NCI-H524 treated with DMSO at 0.1 percent for 48 hours (cell line): ENCODE measurements at places on chromosomes 4 and X.

DNA sequence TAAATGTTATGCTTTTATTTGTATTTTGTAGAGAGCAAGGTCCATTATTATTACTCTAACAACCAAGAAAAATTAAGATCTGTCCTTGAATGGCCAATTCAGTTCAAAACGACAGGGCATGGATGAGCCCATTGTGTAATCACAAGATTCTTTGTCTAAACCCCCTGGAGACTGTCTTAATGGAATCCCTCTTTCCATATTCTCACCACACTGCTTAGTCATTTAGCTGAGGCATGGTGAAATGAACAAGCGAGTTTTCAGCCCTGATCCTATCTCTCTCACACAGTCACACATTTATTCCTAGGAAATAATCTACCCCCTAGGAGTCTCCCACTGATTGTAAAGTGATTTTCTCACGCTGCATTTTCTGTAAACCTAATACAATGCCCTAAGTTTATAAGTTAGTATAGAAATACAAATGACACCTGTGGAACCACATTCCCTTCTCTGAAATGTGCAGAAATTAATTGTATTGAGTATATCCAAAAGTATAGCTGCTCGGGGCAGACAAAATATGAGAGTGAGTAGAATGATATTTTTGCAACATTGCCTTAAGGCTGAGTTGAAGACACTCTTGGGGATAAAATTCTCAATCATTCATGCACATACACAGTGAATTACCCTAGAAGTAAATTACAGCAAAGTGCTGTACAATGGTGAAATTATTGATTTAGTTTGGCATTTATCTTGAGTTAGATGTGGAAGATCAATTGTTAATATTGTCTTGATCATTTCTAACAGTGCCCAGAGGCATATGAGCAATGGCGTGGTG, 119.7 kb upstream of the PCDH7 start:
- DNase-seq = no peak

DNA sequence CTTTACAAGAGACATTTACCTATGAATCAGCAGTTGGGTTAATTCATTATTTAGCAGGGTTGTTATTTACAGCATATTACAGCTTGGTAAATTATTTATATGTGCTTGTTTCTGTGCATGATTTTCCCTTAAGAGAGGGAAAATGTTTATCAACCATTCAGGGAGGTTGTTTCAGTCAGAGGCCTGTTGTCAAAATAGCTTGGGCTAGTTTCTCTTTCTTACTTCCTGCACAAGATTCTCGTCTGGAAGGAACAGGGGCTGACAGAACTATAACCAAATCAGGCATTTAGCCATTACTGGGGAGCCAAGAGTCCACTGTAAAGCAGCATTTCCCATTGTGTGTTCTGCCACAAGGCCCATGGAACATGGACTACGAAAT, 135.8 kb downstream of the HS6ST2 start:
- no peak for DNase-seq

GRCh38 chr4:155612074-155612473, 54.6 kb upstream of the GUCY1A1 start:
- DNase-seq = no peak

DNA sequence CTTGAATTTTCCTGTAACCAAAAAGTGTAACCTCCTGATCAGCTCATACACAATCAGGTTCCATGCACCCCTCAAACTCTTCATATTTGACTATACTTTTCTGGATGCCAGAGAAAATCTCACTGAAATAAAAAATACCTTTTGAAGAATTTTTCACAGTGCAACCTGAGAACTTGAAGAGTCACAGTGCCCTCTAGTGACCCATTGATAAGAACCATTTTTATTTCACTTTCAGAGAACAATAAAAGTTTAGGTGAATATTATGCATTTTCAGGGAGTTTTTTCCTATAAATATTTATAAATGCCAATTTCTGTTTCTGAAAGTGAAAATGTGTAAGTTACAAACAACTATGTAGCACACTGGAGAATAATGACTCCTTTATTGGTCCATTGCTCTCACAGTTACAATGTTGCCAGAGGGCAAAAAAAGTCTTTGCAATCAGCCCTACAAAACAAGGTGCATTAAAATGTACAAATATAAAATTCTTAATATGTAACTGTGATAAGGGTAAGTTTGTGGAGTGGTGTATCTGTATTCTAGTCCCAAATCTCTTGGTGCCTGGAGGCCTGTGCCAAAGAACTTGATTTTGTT, 153.6 kb upstream of the INTU start:
- no peak for DNase-seq

GRCh38 chrX:15188039-15188438, 81.8 kb downstream of the ASB9 start:
- DNase-seq = no peak

DNA sequence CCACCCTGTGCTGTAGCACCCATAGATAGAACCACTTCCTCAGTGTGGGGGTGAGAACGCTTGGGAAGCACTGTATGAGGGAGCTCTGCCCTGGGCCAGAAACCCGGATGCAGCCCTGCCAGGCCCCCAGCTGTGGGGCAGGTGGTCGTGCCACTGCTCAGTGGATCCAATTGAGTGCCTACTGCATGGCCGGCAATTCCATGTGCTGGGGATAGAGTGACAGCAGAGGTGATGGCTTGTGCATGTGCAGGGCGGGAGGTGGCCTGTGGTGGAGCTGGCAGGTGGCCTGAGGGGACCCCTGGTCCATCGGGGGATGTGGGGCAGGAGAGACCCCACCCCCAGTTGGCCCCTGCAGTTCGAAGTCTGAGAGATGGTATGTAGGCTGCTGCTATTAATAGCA, 60.4 kb downstream of the TRMT44 start:
- no peak for DNase-seq

GRCh38 chrX:132710656-132711155, 221.9 kb upstream of the MBNL3 start:
- DNase-seq = no peak

- no peak for DNase-seq
Observed at GRCh38 chr4:17869327-17869726, 58.5 kb downstream of the NCAPG start.

DNA sequence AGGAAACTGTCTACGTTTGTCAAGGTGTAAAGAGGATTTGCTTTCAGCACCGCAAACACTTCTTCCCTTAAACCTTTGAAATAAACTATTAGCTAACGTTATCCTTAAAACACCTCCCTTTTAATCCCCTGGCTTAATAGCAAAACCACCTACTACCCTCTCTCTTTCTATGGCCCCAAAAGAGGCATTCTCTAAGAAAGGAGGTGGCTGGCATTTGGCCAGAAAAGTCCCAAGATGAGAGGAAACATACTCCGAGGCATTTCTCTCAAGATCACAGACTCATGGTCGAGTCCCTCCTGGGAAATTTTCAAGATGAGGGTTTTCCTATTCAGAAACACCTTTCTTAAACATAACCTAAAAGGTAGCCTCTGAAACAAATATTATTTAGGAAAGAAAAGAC, 60.6 kb upstream of the VCX3B start:
- DNase-seq = no peak

DNA sequence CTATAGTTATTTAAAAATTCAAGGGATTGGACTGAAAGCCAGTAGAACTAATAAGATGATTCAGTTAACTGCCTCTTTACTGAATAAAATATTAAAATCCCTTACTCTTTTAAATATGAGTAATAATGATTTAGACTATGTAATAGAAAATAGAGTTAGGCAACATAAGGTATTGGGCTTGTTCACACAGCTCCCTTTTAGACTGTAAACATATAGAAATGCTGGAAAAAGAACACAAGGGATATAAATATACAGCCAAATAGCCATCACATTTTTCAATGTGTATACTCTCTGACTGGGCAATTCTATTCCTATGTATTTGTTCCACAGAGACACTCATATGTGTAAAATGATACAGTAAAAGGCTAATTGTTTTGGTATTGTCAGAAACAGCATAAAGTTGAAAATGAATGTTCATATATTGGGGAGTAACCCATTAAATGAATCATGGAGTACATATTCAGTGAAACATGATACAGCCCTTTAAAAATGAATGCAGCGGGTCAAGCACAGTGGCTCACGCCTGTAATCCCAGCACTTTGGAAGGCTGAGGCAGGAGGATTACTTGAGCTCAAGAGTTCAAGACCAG, 129.8 kb downstream of the TBC1D19 start:
- DNase-seq = no peak

GRCh38 chr4:115396034-115396433, 282.6 kb upstream of the NDST4 start:
- DNase-seq = no peak

DNA sequence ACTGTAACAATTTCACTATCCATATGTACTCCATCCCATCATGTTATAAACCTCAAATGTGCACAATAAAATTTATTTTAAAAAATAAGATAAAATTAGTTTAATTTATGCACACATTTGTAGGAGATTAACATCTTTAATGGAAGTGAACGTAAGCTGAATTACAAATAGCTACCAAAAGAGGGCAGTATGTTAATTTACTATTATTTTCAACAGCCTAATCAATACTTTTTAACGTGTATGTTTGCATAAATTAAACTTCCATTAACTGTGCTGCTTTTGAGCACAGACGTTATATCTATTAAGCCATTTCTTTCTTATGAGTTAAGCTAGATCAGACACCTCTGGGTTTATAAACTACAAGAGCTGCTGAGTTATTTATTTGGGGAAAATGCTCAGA, 56.5 kb upstream of the PHKA2 start:
- no peak for DNase-seq

DNA sequence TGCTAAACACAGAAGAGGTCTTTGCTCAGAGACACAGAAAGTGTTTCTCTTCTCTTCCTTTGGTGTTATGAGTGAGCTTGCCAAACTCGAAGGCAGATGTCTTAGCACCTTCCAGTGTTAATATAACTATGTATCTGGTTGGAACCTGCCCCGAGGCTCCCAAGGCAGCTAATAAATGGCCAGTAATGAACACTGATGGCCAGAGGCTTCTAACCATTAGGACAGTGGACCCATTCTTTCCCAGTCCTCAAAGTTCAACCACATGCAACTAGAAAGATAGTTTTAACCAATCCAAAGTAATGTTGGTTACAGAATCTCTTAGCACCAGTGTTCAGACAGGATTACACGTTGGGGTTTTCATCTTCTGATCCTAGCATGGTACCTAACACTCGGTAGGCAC, 42.7 kb upstream of the JADE1 start:
- no peak for DNase-seq

DNA sequence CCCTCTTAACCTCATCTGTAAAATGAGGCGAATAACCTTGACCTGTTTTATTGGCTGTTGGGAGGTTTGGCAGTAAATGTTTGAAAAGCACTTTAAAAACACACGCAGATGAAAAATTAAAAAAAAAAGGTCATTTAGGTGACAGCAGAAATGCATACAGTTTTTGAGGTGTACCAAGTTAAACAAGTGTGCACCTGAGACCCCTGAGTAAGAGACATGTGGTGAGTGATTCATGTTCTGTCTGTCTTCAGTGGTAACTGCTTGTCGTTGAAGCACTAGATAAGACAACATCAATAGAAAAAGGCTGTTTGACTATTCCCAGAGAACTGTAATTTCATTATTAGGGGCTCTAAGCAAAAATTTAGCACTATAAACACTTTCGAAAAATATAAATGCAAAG, 608.4 kb upstream of the PITX2 start:
- DNase-seq = no peak

DNA sequence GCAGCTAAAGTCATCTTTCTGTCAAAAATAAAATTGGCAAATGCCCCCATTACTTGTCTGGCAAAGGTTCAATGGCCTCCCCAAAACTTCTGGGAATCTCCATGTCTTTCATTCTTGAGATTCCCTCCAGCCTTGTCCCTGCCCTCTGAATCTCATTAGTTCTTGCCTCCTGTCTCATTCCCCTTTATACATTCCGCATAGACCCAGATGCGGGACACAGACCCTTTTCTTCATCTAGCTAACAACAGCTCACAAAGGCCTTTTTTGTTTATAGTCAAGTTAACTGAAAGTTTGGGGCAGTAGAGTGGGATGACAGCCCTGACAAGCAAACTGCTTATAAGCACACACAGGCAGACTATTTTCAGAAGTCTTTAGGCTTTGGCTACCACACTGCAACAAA, 306.1 kb upstream of the FAM241A start:
- DNase-seq = no peak

DNA sequence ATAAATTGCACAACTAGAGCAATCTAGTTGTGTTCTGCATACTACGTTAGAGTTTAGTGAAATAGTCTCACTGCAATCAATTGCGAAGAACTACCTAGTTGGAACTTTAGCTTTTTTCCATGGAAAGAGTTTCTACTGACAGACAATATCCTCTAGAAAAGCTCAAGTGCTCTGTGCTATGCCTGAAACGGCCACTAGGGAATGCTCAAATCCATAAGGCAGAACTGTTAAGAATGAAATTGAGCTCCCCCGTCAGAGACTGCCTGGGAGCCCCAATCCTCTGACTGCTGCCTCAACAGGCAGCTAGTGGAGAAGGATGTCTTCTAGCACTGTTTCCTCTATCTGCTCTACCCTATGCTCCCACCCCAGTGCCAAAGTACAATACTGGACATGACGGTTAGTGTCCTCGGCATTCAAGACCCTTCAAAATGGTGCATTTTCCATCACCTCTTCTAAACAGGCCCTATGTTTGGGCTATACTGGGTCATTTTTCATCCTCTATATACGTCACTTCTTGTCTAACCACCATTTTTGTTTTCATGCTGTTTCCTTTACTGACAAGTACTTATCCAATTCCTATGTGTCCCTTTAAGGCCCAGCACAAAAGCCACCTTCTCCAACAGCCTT, 35.3 kb downstream of the FRMD7 start:
- DNase-seq = no peak

DNA sequence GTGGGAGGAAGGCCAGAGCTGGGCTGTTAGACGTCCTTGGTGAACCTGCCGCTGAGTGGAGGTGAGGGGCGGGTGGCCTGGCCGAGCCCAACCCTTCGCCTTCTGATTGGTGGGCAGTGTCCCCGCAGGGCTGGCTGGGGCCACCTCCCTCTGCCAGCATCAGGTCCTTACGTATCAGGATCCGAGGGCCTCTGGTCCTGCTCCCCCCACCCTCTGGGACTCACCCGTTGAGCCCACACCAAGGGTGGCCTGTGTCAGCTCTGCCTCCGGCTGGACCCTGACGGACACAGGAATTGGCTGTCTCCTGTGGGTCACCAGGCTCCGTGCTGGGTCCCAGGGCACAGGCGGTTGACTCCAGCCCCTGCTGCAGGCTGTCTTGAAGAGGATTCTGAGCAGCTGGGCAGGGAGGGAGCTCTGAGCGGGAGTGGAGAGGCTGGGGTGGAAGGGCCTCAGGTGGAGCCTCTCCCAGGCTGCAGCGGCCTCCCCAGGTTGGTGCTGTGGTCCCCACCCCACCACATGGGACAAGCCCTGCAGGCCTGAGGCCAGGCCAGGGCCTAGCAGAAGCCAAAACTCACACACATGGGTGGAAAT, 58.4 kb upstream of the NKX1-1 start:
- DNase-seq = no peak
